ENCODE measurements at places on chromosomes 12 and 14.

- H3K4me1 ChIP-seq: peaks cover 35% of the 10 kb centered on the region
- peak within 1 kb of the TSS; percentile 100 for H3K27ac ChIP-seq
- H3K27me3 ChIP-seq: no peaks in the 10 kb centered on the region
- peaks cover 18% of the 10 kb centered on the region for H3K36me3 ChIP-seq
These were observed at the start of gene SETD1B for GRCh38 chr12:121803861-121804416. TSS of gene SETD1B (plus strand) at chr12:121804009. CDS start at chr12:121804738, 729 bp downstream.

GRCh38 chr12:126998747-126999285 lies 1268.2 kb upstream of the TMEM132C start:
- no peaks in the 10 kb centered on the region for H3K36me3 ChIP-seq
- H3K27ac ChIP-seq: no peak overlapping the region
- H3K27me3 ChIP-seq: no peaks in the 10 kb centered on the region
- no peaks in the 10 kb centered on the region for H3K4me1 ChIP-seq
- DNase-seq: no peak
- H3K4me3 ChIP-seq: no peak overlapping the region

DNA sequence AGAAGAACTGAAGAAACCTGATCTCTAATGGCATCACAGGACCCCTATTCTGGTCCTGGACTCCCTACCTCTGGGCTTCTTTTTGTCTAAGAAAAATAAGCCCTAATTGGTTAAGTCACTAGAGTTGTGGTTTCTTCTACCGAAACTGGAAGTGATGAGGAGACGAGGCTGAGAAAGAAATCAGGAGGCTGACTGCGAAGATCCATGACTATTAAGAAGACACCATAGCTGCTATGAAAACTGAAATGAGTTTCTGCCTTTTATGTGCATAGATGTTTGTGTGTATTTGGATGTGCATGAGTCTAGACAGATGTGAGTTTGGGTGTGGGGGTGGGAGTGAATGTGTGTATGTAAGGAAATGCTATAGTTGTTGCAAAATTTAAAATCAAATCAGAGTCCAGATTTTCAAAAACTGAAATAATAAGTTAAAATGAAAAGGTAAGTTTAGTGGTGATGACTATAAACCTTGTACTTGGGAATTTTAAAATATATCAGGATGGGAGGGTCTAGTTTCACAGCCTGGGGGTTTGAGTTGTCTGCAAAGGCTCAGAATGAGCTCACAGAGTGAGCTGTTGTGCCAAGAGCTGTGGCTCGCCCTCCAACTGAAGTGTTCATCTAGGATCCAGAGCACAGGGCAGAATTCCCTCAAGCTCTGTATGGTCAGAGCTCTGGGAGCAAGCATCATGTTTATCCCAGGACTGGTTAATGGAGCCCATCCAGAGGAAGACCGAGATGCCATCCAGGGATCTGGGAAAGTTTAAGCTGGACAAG lies 94.9 kb downstream of the VCPKMT start:
- no peak overlapping the region for H3K4me3 ChIP-seq
- H3K4me1 ChIP-seq: peaks cover 55% of the 10 kb centered on the region
- H3K27me3 ChIP-seq: no peaks in the 10 kb centered on the region
- no peak for DNase-seq
- H3K27ac ChIP-seq: peak overlapping the region; percentile 74

DNA sequence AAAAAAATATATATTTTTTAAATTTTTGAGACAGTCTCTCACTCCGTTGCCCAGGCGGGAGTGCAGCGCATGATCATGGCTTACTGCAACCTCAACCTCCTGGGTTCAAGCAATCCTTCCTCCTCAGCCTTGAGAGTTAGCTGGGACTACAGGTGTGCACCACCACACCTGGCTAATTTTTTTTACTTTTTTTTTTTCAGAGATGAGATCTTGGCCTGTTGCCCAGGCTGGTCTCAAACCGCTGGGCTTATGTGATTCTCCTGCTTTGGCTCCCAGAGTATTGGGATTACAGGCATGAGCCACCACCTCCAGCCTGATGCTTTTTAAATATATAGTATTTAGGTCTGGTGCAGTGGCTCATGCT lies 24.5 kb downstream of the MDM2 start:
- H3K4me3 ChIP-seq: no peak overlapping the region
- no peak overlapping the region for H3K27ac ChIP-seq
- H3K4me1 ChIP-seq: peaks cover 6% of the 10 kb centered on the region
- DNase-seq: no peak
- H3K27me3 ChIP-seq: no peaks in the 10 kb centered on the region

- H3K4me3 ChIP-seq: no peak overlapping the region
- no peak overlapping the region for H3K27ac ChIP-seq
- H3K4me1 ChIP-seq: no peaks in the 10 kb centered on the region
- DNase-seq: no peak
- no peaks in the 10 kb centered on the region for H3K36me3 ChIP-seq
- no peaks in the 10 kb centered on the region for H3K27me3 ChIP-seq
These were observed 5.0 kb upstream of the NEDD1 start for GRCh38 chr12:96902076-96902475.

- H3K36me3 ChIP-seq: no peaks in the 10 kb centered on the region
- peaks cover 37% of the 10 kb centered on the region for H3K27me3 ChIP-seq
- H3K4me1 ChIP-seq: no peaks in the 10 kb centered on the region
- DNase-seq: no peak
- no peak overlapping the region for H3K27ac ChIP-seq
These were observed 159.6 kb upstream of the C14orf180 start for GRCh38 chr14:104419865-104420505.

- H3K36me3 ChIP-seq: no peaks in the 10 kb centered on the region
- no peak for DNase-seq
- H3K4me1 ChIP-seq: no peaks in the 10 kb centered on the region
- H3K27ac ChIP-seq: no peak overlapping the region
- no peaks in the 10 kb centered on the region for H3K27me3 ChIP-seq
- H3K4me3 ChIP-seq: no peak overlapping the region
These were observed 176.6 kb downstream of the GALC start for GRCh38 chr14:87816416-87816815.

DNA sequence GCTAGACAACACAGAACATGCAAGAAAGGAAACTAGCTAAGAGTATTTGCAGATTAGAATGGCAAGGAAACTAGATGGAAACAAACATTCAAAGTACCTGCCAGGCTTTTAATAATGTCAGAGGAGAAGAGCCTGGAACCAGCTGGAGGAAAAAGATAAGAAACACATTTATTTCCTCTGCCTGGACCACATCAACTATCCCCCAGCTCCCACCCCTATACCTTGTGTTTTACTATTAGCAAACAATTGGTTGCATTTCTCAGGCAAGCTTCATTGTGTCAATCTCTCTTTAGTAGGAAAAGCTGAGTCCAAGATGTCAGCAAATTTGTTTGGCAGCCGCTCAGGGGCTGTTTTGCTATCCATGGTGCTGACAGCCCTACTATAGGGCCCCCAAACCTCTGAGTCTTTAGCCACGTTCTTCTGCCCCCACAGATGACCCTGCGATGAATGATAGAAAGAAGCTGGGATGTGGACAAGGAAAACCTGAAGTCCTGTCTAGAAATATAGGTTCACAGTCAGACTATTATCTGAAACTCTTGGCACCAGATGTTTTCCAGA lies 11.6 kb upstream of the SYNDIG1L start:
- H3K4me1 ChIP-seq: no peaks in the 10 kb centered on the region
- peaks cover 4% of the 10 kb centered on the region for H3K27me3 ChIP-seq
- no peak overlapping the region for H3K4me3 ChIP-seq
- no peak for DNase-seq
- no peaks in the 10 kb centered on the region for H3K36me3 ChIP-seq

DNA sequence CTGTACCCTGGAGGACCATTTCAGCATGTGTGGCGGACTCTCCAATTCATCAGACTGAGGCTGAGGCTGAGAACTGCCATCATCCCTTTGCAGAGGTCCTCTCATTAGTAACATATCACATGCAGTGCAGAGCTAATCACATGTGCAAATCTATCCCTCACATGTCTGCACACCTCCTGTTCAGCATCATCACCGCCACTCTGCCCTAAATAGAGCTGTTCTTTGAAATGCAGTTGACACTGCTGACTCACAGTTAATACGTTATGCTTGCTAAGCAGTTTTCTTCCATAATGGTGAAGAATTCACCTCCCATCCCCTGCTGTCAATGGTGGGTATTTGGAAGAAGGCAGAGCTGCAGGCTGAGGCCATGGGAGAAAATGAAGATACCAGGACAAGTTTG lies 85.0 kb upstream of the ANO2 start:
- no peak overlapping the region for H3K4me3 ChIP-seq
- DNase-seq: no peak
- no peaks in the 10 kb centered on the region for H3K4me1 ChIP-seq
- no peaks in the 10 kb centered on the region for H3K27me3 ChIP-seq
- no peaks in the 10 kb centered on the region for H3K36me3 ChIP-seq

DNA sequence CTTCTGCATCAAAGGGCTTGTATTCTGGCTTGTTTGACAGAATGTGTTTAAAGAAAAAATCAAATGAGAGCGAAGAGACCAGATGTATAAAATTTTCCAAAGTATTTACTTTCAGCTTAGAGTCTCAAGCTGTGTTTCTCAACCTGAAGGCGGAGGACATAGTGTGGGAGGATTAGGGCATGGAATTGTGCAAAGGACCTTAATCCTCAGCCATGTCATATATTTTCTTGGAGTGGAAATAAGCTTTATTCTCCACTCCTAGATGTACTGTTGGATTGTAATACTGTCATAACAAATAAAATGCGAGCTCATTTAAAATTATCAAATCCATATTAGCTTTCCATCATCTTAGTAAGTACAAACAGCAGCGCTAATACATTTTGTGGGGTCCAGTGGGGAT lies 154.0 kb downstream of the PAH start:
- DNase-seq: no peak
- H3K4me3 ChIP-seq: no peak overlapping the region
- no peaks in the 10 kb centered on the region for H3K4me1 ChIP-seq
- no peaks in the 10 kb centered on the region for H3K36me3 ChIP-seq

DNA sequence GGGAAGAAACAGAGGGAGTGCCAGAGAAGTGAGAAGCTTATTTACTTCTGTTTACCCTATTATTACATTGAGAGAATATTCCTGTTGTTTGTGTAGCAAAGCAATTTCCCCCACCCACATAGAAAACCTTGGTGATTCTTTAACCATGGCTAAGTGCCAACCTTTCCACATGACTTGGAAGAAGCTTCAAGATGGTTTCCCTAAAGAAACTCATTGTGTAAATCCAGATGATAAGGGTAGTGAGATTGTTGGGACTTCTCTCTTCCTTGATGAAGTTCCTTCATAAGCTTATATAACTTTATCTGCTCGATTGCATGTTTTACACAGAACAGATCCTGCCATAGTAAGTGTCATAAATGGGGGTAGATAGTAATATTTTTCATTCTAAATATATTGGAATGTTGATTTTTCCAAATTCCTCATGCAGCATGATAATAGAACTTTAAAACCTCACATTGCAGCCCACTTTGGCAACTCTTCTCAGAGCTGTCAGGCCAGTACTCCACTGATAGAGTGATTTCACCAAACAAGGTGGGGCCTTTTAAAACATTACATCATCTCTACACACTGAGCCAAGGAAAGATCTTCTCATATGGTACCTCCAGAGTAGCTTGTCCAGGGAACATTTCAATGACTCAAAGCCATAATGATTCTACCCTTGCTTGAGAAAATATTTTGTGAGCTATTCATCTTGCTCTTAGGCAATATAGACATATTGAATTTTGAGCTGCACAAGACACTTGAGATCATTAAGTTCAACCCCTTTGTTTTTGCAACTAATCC lies 47.8 kb upstream of the KIF21A start:
- H3K27ac ChIP-seq: no peak overlapping the region
- H3K4me3 ChIP-seq: no peak overlapping the region
- H3K4me1 ChIP-seq: no peaks in the 10 kb centered on the region
- no peak for DNase-seq
- no peaks in the 10 kb centered on the region for H3K36me3 ChIP-seq

- no peaks in the 10 kb centered on the region for H3K4me1 ChIP-seq
- H3K36me3 ChIP-seq: no peaks in the 10 kb centered on the region
- no peaks in the 10 kb centered on the region for H3K27me3 ChIP-seq
- H3K4me3 ChIP-seq: no peak overlapping the region
These were observed 994.1 kb upstream of the TMEM132C start for GRCh38 chr12:127272864-127273263.

- no peaks in the 10 kb centered on the region for H3K36me3 ChIP-seq
- H3K4me1 ChIP-seq: peaks cover 39% of the 10 kb centered on the region
- H3K4me3 ChIP-seq: no peak overlapping the region
- no peak for DNase-seq
- H3K27ac ChIP-seq: peak overlapping the region; percentile 74
These were observed 151.8 kb downstream of the FOXN3 start for GRCh38 chr14:89265234-89265633.

DNA sequence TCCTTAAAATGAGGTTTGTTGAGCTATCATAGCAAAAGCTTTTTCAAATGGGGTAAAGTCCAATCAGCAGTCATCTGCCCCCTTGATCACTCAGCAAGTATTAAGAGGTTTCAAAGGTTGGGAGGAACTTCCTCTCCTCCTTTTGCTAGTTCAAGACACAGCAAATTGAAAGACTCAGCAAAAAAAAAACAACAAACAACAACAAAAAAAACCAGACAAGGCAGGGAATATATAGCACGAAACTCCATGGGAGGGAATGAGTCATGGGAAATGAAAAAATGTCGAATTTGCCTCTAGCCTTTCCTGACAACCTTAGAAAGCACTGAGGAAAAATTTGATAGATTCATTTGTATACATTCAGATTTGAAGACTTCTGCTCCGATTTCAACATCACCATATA lies 1.6 kb upstream of the SLC7A8 start:
- H3K27ac ChIP-seq: no peak overlapping the region
- H3K4me1 ChIP-seq: peaks cover 4% of the 10 kb centered on the region
- H3K27me3 ChIP-seq: no peaks in the 10 kb centered on the region

DNA sequence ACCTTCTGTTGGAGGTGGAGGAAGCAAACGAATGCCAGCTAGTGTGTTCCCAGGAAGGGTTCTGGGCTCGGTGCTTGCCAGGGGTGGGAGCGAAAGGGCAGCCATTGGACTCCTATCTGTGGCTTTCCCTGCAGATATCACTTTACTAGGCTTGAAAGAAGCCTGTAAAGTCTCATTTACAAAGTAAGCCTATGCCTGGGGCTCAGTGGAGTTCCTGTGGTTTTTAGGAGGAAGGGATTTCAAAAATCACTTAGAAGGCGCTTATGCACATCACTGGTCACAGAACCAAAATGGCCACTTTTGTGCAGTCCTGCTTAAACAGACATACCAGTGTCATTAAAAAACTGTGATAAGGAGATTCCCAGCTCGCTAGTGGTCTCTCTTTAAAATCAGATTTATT lies 22.7 kb downstream of the CLMN start:
- H3K27me3 ChIP-seq: no peaks in the 10 kb centered on the region
- H3K4me1 ChIP-seq: no peaks in the 10 kb centered on the region

DNA sequence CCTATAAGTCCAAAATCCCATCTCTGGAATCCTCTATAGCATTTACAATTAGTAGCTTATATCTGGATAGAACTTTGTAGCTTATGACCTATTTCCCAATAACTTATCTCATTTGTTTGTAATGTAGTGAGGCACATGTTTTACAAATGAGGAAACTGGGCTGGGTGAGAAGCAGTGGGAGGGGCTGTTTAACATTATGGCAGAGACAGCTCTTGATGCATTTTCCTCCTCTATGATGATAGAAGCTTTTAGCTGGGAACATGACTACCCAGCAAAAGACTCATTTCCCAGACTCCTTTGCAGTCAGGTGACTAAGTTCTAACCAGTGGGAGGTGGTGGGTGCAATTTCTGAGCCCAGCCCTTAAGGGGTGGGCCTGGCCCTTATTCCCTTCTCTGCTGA lies 179.7 kb downstream of the TTC8 start:
- no peaks in the 10 kb centered on the region for H3K27me3 ChIP-seq
- DNase-seq: no peak
- H3K4me3 ChIP-seq: no peak overlapping the region
- H3K36me3 ChIP-seq: no peaks in the 10 kb centered on the region
- H3K4me1 ChIP-seq: peaks cover 9% of the 10 kb centered on the region
- H3K27ac ChIP-seq: no peak overlapping the region
